Aorta (tissue), 5 donors: ENCODE measurements at places on chromosomes 12 and 14. TPM values are rescaled to one million over a fixed set of nuclear protein-coding genes. Genes with fewer than 3 reads are reported as not detected.
A peak's percentile ranks its signal among the peaks of the same experiment; 100 is the strongest.

The TSPAN11 gene
- total RNA-seq, result 14.1 TPM

The ACSM4 gene
- not detected for total RNA-seq

The PCED1B gene
- total RNA-seq, result 12.6 TPM

DNA sequence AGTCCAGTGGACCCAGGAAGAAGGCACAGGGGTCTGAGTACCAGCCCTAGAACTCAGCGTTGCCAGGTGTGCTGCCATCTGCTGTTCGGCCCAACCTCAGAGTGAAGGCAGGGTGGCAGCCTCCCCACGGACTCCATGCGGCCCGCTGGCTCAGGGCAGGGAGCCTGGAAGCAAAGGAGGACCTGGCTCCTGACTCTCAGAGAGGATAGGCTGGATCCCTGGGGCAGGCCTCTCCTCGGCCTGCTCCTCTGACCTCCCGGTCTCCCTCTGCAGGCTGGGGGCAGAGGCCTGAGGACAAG, 10.1 kb downstream of the MCRS1 start:
- peak; percentile 68 for DNase-seq

- no peak for DNase-seq
Measured at GRCh38 chr12:57613427-57614109, 2.3 kb downstream of the ARHGEF25 start.

DNA sequence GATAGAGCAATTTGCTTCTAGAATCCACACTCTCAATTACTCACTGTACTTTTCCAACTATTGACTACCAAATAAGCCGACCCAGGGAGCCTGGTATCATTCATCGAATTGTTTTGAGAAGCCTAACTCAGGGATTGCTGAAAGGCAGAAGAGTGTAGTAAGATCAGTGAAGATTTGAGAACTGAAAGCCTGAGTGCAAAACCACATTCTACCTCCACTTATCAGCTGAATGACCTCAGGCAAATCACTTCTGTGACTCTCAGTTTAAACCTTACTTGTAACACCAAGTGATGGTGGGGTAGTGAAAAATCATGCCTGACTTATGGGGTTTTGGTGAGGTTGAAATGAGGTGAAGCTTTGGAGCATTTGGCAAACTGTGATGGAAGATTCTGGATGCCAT, 126.1 kb upstream of the MAX start:
- no peak for DNase-seq

DNA sequence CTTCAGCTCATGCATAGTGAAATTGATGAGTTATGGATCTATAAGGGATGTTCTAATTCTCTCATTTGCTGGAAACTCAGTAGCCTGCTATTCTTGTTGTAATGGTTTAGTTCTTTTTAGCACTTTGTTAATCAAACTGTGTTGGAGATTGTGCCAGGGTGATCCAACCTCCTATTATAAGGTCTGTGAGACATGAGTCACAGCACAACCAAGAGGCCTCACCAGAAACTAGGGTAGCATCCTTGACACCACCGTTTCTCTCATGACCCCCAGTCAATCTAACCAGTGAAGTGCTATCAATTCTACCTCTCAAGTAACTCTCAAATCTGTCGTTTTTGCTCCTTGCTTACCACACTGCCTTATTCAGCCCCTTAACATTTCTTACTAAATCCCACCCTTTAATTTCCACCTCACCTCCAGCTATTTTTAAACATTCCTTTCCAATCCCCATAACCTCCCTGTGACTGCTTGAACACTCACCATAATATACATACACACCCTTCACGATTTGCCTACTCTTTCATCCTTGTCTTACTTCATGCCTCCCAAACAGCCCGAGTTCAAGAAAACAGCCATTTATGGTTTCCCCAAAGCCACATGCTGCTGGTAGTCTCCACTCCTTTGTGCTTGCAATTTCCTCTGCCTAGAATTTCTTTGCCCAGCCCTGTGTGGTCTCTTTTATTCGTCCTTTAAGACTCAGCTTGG, 53.9 kb upstream of the NUDT4 start:
- DNase-seq, result no peak

DNA sequence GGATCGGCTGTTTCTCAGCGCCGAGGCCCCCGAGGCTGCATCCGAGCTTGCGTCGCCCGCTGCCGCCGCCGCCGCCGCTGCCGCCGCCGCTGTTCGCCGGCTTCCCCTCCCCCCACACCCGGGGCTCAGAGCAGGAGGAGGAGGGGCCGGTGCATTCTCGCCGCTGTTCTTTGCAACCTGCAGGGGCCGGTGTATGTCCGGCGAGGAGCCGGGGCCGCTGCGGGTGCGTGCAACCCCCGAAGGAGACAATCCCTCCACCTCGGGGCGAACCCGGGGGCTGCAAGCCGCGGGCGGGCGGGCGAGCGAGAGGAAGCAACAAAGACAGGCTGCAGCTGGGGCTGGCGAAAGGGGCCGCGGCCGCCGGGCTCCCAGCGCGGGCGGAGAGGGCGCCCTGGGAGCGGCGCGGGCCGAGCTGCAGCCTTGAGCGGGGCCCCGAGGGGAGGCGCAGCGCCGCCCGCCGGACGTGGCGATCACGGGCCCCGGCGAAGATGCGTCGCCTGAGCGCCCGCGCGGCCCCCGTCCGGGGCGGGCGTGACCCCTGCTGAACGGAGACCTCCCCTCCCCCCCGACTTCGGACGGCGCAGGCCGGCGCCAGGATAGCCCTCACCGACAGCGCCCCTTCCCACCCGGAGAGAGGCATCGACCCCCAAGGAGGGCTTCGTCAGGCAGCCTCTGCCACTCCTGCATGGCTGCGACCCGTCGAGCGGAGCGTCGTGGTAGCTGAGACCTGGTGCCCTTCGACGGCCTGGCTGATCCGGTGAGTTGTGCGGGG, 702 bp downstream of the FAM222A start:
- DNase-seq, result peak; percentile 69

GRCh38 chr12:52334185-52334584, 13.0 kb upstream of the KRT83 start:
- DNase-seq, result no peak
